ENCODE measurements at places on chromosomes 12 and 14. TPM values are rescaled to one million over a fixed set of nuclear protein-coding genes. Genes with fewer than 3 reads are reported as not detected.

APAF1 gene
- 15.2 TPM for total RNA-seq

CCDC197 gene
- not detected for total RNA-seq

FAM181A gene
- total RNA-seq, result not detected

ALKBH2 gene
- 25.0 TPM for total RNA-seq

GYS2 gene
- not detected for total RNA-seq

DNAJC22 gene
- 0.29 TPM for total RNA-seq

SLC17A8 gene
- total RNA-seq, result not detected

KRT78 gene
- total RNA-seq, result not detected

EIF2S3B gene
- total RNA-seq, result 2.9 TPM

DNA sequence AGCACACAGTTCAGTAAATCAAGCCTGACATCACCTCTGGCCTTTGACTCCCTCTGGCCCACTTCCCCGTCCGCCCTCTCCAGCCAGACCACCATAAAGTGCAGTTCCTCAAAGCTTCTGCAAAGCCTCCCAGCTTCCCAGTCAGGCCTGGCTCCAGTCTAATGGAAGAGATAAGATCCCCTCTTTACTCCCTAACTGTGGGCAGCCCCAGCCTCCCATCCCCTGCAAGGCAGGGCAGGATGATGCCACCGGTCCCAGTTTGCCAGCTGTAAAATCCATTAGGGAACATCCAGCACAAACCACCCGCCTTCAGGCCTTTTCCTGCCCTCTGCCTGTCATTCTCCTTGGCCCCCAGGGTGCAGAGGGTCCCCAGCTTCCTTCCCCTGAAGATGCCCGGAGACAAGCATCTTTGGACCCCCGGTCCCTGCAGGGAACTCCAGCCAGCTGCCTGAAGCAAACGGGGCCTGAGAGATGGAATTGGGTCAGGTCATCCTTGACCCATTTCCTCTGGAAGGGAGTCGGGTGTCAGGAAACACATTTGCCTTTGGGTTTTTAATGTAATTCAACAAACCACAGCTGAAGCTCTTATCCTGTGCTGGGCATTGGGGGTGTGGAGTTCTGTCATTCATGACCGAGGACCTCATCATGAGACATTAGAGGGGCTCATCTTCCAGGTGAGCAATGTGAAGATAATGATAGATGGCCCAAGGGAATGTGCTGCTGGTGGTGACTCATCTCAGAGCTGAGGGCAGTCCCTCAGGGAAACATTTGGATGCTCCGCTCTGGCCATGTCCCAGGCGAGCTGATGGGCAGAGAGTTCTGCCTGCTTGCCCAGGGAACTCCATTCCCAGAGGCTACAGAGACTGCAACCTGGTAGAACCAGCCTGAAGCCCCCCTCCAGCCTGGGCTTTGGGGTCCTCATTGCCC, 93.8 kb upstream of the CLMN start:
- no peak for DNase-seq

DNA sequence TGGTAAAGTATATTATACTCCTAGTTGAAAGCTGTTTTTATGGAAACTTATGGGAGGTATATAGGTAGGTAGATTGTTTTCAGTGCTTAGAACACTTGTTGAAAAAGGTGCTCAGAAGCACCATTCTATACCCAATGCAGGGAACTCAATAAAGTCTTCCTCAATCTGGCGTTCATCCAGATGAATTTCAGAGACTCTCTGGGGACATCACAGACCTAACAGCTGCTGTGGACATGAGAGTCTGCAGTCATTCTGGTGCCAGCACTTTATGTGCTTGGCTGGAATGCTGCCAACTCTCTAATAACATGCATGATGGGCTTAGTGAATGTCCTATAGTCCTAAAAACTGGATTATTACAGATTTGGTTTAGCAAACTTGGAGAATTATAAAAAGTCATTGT, 115.9 kb downstream of the NTN4 start:
- DNase-seq, result peak; percentile 15

DNA sequence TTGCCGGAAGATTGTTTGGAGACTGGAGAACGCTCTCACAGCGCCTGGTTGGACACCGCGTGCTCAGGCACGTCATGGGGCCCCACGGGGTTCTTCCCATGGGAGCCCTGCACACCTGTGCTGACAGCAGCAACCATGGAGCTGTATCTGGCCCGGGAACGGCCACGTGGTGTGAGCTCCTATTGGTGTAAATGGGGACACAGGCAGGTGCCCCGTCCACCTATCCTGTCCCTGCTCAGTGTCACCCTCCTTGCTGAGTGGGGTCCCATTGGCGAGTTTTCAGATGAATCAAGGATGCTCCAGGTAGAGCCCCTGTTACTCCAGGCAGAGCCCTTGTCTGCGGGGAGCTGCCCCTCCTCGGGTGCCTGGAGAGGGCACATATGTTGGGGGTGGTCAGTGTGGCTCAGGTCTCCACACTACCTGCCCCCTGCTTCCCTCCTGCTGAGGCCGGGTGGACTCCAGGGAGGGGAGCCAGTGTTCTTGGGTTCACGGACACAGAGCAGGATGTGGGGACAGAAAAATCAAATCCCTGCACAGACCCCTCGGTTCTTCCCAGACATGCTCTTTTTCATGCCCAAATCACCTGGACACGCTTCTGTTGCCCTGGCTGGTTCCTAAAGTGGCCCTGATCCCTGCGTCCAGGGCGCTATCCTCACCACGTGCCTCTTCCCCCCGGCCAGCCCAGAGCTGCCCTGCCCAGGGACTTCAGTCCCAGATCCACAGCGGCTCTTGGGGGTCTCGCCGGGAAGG, 250.1 kb downstream of the ADGRD1 start:
- no peak for DNase-seq

DNA sequence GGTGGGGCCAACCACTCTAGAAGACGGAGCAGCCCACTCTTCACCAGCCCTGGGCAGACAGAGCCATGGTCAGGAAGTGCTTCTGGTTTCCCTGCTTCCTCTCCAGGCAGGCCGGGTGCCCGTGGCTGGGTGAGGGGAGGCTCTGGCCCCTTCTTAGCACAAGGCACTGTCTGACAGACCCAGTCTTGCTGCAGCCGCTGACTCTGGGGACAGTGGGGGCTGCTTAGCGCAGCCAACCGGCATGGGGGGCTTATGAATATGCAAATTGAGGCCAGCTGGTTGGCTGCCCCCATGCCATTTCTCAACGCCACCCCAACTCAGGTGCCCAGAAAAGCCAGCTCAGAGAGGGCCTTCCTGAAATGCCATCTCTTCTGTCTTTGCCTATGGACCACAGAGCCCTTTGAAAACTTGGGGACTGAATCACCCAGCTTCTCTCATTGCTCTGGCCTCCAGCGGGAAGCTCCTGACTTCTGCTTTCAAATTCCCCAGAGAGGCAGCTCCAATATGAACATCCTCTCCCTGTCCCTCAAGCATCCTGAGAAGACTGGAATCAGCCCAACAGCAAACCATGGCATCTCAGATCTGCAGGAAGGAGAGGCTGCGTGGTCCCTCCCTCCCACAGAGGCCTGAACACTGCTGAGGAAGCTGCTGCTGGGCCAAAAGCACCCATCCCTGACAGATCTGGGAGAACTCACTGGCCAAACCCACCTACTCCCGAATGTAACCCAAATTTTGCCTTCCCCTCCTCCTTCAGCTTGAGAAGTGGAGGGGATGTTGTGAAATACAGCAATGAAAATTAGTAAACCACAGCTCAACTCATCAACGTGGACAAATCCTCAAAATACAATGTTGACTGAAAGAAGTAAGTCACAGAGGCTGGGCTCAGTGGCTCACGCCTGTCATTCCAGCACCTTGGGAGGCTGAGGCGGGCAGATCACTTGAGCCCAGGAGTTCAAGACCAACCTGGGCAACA, at the start of gene PROX2:
TSS of gene PROX2 (minus strand) at position 205 of the 973 bp plus-strand sequence. CDS start 12,311 bp downstream, outside the sequence.
- peak; percentile 66 for DNase-seq

- DNase-seq, result no peak
Measured at GRCh38 chr12:89857652-89858274, 149.1 kb upstream of the ATP2B1 start.

GRCh38 chr12:54991161-54991990, 6.8 kb upstream of the TESPA1 start:
- DNase-seq, result no peak

DNA sequence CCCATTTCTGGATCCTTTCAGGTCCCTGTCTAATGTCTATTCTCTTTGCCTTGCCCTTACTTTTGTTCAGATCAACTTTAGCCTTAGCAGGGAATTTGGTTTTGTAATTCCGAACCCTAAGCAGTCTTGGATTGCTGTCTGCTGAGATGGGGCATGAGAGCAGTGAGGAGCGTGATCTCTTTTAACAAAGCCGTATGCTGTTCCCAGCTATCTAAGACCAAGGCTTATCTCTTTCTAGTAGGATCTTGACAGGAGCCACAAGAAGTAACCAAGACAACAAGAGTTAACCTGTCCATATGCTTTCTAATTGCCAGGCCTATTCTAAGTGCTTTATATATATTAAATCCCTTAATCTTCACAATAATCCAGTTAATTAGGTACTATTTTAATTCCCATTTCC, 4.5 kb upstream of the DHRS7 start:
- DNase-seq, result no peak

DNA sequence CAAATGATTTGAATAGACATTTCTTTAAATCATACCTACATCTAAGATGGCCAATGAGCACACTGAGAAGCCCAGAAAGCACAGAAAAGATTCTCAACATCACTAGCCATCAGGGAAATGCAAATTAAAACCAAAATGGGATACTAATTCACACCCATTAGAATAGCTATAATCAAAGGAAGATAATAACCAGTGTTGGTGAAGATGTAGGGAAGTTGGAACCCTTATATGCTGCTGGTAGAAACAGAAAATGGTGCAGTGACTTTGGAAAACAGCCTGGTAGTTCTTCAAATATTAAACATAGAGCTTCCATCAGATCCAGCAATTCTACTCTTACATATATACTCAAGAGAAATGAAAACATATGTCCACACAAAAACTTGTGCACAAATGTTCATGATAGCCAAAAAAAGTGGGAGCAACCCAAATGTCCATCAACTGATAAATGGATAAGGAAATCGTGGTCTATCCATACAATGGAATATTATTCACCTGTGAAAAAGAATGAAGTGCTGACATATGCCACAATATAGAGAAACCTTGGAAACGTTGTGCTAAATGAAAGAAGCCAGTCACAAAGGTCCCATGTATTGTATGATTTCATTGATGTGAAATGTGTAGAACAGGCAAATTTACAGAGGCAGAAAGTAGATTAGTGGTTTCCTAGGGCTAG, 24.4 kb downstream of the SYNE3 start:
- no peak for DNase-seq

GRCh38 chr12:28543021-28543890, 353.0 kb downstream of the CCDC91 start:
- no peak for DNase-seq

- peak; percentile 67 for DNase-seq
Measured at GRCh38 chr14:90593254-90594040, 196.6 kb downstream of the CALM1 start.

DNA sequence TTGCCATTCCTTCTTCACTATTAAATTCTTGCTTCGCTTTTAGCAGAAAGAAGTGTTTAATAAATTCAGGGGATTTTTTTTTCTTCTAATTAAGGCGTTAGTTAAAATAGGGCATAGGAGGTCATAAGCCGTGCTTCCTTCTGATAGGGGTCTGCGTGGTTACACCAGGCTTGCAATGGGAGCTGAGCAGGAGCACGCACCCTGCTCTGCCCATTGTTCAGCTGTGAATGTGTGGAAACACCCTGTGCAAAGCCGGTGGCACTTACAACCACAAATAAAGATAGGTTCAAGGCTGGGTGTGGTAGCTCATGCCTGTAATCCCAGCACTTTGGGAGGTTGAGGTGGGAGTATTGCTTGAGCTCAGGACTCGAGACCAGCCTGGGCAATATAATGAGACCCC, 162.1 kb downstream of the PRKCH start:
- DNase-seq, result no peak

GRCh38 chr14:92698393-92698792, 50.0 kb downstream of the LGMN start:
- no peak for DNase-seq

GRCh38 chr14:98210045-98210672, 1061.8 kb downstream of the BCL11B start:
- DNase-seq, result no peak

DNA sequence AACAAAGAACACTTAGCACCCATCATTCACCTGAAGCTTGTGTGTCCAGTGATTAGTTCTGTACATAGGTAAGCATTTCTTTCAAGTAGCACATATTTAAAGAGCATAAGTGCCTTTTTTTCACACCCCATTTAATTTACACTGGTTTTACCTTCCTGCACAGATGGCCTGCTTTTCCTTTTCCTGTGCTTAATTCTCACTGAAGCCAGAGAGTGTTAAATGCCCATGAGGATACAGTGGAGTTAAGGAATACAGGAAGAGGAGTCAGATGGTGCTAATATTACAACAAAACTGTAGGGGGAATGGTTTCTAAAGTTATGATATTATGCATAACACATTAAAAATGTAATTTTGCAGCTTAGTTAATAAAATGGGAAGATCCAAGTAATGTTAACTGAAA, 31.0 kb upstream of the SLC38A1 start:
- no peak for DNase-seq

DNA sequence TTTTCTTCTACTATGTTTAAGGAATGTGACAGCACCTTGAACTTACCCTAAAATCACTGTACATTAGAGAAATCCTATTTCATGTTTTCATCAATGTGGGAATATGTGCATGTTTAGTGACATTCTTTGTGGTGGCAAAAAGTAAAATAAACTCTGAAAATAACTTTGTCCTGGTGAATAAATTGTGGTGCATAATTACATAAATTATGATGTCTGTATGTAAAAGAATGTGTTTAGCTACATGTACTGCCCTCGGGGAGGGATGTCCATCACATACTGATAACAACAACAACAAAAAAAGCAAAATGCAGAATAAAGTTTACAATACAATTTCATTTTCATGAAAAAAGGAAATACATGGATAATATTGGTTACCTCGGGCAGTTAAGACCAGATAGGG, 157.3 kb downstream of the METTL25 start:
- DNase-seq, result no peak

DNA sequence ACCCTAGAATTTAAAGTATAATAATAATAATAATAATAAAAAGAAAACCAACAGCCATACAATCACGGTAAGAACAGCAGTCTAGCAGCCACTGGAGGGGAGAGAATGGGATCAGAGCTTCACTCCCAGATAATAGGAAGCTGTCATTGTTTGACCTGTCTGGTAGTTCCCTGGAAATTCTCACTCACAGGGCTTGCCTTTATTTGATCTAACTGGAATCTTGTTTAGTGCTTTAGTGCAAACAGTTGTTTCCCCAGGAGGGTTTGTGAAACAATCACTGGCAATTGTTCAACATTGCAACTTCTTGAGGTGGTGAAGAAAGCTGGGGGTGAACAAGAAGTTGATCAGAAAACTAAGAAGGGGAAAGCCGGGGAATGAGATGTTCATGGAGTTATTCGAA, 68.7 kb upstream of the PTCSC3 start:
- no peak for DNase-seq
